ENCODE measurements at places on chromosomes 2 and 18. TPM values are rescaled to one million over a fixed set of nuclear protein-coding genes. Genes with fewer than 3 reads are reported as not detected.

FKBP7 gene
- 51.7 TPM for polyA plus RNA-seq

DSG2 gene
- 8.0 TPM for polyA plus RNA-seq

FNDC4 gene
- 13.4 TPM for polyA plus RNA-seq

ZNF892 gene
- polyA plus RNA-seq, result 1.9 TPM

All from muscle of leg (tissue), 16 donors.